CD8-positive, alpha-beta memory T cell (primary cell): ENCODE measurements at places on chromosomes 7 and 10. TPM values are rescaled to one million over a fixed set of nuclear protein-coding genes. Genes with fewer than 3 reads are reported as not detected.

ADIRF gene
- not detected for total RNA-seq

SLC12A9 gene
- 24.7 TPM for total RNA-seq

CAPZA2 gene
- total RNA-seq = 206 TPM

SPDYE6 gene
- not detected for total RNA-seq

POLR1F gene
- 30.6 TPM for total RNA-seq

BBS9 gene
- total RNA-seq = 11.1 TPM

SORBS1 gene
- total RNA-seq = 0.92 TPM

RBM20 gene
- 0.09 TPM for total RNA-seq

PPP1R3A gene
- total RNA-seq = not detected
